ENCODE measurements at places on chromosomes 2 and 18. TPM values are rescaled to one million over a fixed set of nuclear protein-coding genes. Genes with fewer than 3 reads are reported as not detected.

DNA sequence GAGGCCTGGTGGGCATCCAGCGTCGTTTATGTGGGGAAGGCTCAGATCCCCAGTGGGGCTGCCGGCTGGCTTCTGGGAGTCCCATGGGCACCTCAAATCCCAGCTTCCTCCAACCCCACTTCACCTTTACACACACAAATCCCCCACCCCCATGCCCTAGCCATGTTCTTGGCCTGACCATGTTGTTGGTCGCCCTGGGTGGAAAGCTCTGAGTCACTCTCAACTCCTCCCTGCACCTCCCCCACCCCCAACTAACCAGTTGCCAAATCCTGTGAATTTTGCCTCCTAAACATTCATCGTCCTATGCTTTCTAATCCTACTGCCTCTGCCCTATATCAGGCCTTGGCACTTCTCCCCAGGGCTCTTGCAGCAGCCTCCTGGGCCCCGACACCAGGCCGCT lies 6.4 kb downstream of the TNS1 start:
- no peak for DNase-seq
- H3K27ac ChIP-seq = no peak overlapping the region
- peaks cover 2% of the 10 kb centered on the region for H3K4me1 ChIP-seq
- H3K4me3 ChIP-seq = no peak overlapping the region
- H3K27me3 ChIP-seq = no peaks in the 10 kb centered on the region

DNA sequence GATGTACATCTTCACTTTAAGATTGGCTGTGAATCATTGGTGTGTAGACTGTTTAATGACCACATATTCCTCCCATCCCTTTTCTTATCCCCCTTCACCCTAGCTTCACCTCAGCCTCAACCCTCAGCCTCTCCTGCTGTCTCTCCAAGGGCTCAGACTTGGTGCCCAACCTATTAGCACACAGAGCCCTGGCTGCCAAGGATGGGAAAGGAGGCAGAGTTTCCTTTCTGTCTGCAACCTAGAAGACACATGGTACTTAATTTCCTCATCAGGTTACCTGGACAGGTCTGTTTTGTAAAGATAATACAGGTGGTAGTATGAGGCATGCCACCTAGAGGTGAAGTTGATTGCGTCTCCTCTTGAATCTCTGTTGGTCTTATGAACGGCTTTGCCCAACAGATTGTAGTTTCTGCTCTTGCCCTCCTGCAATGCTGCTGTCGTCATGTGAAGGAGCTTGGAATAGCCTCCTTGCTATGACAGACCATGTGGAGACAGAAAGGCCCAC lies 44.5 kb upstream of the RMND5A start:
- peak; percentile 46 for DNase-seq
- no peak overlapping the region for H3K27ac ChIP-seq
- H3K4me3 ChIP-seq = no peak overlapping the region
- no peaks in the 10 kb centered on the region for H3K4me1 ChIP-seq
- no peaks in the 10 kb centered on the region for H3K36me3 ChIP-seq
- no peaks in the 10 kb centered on the region for H3K27me3 ChIP-seq

Gene SEMA4C
- total RNA-seq = 69.7 TPM

DNA sequence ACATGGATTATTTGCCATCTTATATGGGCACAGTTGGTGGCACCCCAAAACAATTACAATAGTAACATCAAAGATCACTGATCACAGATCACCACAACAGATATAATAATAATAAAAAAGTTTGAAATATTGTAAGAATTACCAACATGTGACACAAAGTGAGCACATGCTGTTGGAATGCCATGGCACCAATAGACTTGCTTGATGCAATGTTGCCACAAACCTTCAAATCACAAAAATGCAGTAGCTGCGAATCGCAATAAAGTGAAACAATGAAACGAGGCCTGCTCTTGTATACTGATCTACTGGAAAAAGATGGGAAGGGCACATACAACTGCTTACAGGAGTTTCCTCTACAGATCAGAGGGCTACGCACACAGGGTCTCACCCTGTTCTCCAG lies 32.2 kb upstream of the AMMECR1L start:
- no peak for DNase-seq
- no peaks in the 10 kb centered on the region for H3K36me3 ChIP-seq

Gene ACADL
- total RNA-seq = 0.39 TPM

Gene RBKS
- 0.54 TPM for total RNA-seq

DNA sequence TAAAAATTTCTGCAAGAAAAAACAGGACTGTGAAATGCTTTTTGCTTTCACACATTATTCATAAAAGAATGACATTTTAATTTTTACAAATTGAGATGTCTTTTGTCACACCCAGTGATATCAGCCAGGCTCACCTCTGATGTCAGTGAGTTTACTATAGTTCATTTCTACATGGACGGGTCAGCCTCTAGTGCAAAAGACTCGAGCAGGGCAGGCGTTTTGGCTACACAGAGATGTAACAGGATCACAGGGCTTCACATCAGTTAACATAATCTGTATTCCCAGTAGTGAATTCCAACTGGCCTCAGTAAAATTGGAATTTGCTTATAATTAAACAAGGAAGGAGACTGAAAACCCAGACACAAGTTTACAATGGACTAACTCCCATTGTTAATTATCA lies 275.6 kb upstream of the ZSWIM2 start:
- H3K27me3 ChIP-seq = no peaks in the 10 kb centered on the region
- H3K4me3 ChIP-seq = no peak overlapping the region
- no peaks in the 10 kb centered on the region for H3K36me3 ChIP-seq
- DNase-seq = no peak
- no peak overlapping the region for H3K27ac ChIP-seq

GRCh38 chr18:60809937-60810336 lies 437.4 kb upstream of the MC4R start:
- no peaks in the 10 kb centered on the region for H3K36me3 ChIP-seq
- no peak overlapping the region for H3K4me3 ChIP-seq
- DNase-seq = no peak
- H3K4me1 ChIP-seq = peaks cover 12% of the 10 kb centered on the region

Gene FAM237A
- not detected for total RNA-seq

GRCh38 chr18:54233228-54233625 lies 8.8 kb upstream of the MBD2 start:
- H3K4me1 ChIP-seq = peaks cover 3% of the 10 kb centered on the region
- H3K27me3 ChIP-seq = no peaks in the 10 kb centered on the region
- no peak for DNase-seq
- no peaks in the 10 kb centered on the region for H3K36me3 ChIP-seq
- no peak overlapping the region for H3K4me3 ChIP-seq

DNA sequence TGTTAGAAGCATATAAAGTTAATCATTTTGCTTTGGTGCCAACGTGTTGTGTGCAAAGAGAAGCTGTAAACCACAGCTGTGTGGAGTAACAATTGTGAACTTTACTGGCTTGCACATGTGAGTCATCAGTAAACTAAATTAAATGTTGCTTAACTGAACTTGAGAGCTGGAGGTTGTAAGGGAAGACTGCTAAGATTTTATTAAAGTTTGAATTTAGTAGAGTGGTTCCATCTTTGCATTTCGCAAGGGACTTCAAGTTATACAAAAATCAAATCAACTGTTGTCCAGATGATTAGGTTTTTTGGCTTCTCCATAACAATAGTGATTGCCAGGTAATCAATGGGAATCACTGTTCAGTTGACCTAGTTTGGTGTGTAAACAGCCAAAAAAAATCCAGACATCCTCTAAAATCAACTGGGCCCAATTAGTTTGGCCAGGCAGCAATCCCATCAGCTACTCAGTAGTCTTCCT lies 247.4 kb downstream of the MYO3B start:
- DNase-seq = no peak
- H3K27ac ChIP-seq = no peak overlapping the region
- H3K36me3 ChIP-seq = no peaks in the 10 kb centered on the region
- no peak overlapping the region for H3K4me3 ChIP-seq

Gene ACMSD
- total RNA-seq = not detected

GRCh38 chr2:182553483-182553882 lies 126.6 kb upstream of the PDE1A start:
- H3K4me3 ChIP-seq = no peak overlapping the region
- no peak overlapping the region for H3K27ac ChIP-seq

DNA sequence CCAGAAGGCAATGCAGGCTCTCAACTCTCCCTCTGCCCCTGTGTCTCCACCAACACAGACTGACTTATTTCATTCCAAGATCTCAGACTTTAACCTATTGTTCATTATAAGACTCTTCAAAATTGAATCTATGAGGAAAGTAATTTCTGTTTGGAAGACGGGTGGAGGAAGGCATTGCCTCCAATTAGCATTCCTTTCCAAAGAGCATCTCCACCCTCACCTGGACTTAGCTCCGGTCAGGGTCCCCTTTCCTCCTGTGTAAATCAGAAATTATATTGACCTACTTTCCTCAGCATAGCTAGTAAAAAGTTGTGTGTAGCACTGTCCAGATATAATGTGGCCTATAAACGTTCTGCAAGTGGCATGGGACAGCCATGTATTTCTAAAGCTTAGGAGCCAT lies 230.4 kb upstream of the ACVR2A start:
- no peak overlapping the region for H3K27ac ChIP-seq
- no peaks in the 10 kb centered on the region for H3K27me3 ChIP-seq
- H3K4me3 ChIP-seq = no peak overlapping the region
- H3K4me1 ChIP-seq = 0 out of 2 replicates have a peak, but pooled peaks cover 8% of the 10 kb centered on the region
- DNase-seq = no peak
- H3K36me3 ChIP-seq = no peaks in the 10 kb centered on the region

GRCh38 chr18:53380063-53380639 lies 844.3 kb downstream of the MBD2 start:
- H3K27me3 ChIP-seq = no peaks in the 10 kb centered on the region
- no peak overlapping the region for H3K27ac ChIP-seq
- H3K36me3 ChIP-seq = no peaks in the 10 kb centered on the region
- no peak overlapping the region for H3K4me3 ChIP-seq
- H3K4me1 ChIP-seq = peaks cover 7% of the 10 kb centered on the region

- H3K27me3 ChIP-seq = no peaks in the 10 kb centered on the region
- peak overlapping the region; percentile 68 for H3K4me3 ChIP-seq
- DNase-seq = no peak
- H3K36me3 ChIP-seq = no peaks in the 10 kb centered on the region
- peak overlapping the region; percentile 91 for H3K27ac ChIP-seq
- peaks cover 12% of the 10 kb centered on the region for H3K4me1 ChIP-seq
Measured at GRCh38 chr2:61469424-61470121, 1.3 kb downstream of the USP34 start.

DNA sequence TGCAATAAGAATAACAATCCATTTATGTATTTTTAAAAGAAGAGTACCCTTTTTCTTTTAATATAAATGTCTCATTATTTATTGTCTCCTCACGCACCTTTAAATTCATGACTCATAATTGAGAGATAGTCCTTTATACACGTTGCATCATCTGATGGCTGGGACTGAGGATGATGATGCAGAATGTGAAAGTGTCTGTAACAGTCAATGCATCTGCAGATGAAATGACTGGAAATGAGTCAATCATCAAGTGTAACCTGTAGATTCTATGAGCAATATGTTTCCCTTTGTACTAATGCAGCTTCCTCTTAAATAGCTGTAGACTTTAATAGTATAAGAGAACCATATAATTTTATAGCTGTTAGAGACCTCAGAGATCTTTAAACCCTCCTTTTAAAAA lies 26.1 kb upstream of the SYT4 start:
- no peaks in the 10 kb centered on the region for H3K36me3 ChIP-seq
- no peak for DNase-seq
- H3K27ac ChIP-seq = no peak overlapping the region

Gene HRH4
- total RNA-seq = 0.17 TPM

Gene SPEG
- total RNA-seq = 32.4 TPM

GRCh38 chr18:74286106-74286855 lies 5.5 kb downstream of the CYB5A start:
- peaks cover 66% of the 10 kb centered on the region for H3K4me1 ChIP-seq
- H3K27me3 ChIP-seq = no peaks in the 10 kb centered on the region
- H3K27ac ChIP-seq = no peak overlapping the region
- no peaks in the 10 kb centered on the region for H3K36me3 ChIP-seq

Gene REG1B
- total RNA-seq = not detected

Gene ERMN
- total RNA-seq = 0.35 TPM

- H3K4me1 ChIP-seq = no peaks in the 10 kb centered on the region
- H3K27me3 ChIP-seq = no peaks in the 10 kb centered on the region
- no peak overlapping the region for H3K4me3 ChIP-seq
- peak; percentile 60 for DNase-seq
- no peaks in the 10 kb centered on the region for H3K36me3 ChIP-seq
Measured at GRCh38 chr2:204452464-204453023, 92.7 kb upstream of the PARD3B start.

GRCh38 chr2:12725233-12726187 lies 8.8 kb downstream of the TRIB2 start:
- no peak overlapping the region for H3K4me3 ChIP-seq
- H3K4me1 ChIP-seq = peaks cover 25% of the 10 kb centered on the region
- DNase-seq = no peak
- H3K27ac ChIP-seq = no peak overlapping the region
- H3K27me3 ChIP-seq = no peaks in the 10 kb centered on the region

Gene VWA3B
- not detected for total RNA-seq

DNA sequence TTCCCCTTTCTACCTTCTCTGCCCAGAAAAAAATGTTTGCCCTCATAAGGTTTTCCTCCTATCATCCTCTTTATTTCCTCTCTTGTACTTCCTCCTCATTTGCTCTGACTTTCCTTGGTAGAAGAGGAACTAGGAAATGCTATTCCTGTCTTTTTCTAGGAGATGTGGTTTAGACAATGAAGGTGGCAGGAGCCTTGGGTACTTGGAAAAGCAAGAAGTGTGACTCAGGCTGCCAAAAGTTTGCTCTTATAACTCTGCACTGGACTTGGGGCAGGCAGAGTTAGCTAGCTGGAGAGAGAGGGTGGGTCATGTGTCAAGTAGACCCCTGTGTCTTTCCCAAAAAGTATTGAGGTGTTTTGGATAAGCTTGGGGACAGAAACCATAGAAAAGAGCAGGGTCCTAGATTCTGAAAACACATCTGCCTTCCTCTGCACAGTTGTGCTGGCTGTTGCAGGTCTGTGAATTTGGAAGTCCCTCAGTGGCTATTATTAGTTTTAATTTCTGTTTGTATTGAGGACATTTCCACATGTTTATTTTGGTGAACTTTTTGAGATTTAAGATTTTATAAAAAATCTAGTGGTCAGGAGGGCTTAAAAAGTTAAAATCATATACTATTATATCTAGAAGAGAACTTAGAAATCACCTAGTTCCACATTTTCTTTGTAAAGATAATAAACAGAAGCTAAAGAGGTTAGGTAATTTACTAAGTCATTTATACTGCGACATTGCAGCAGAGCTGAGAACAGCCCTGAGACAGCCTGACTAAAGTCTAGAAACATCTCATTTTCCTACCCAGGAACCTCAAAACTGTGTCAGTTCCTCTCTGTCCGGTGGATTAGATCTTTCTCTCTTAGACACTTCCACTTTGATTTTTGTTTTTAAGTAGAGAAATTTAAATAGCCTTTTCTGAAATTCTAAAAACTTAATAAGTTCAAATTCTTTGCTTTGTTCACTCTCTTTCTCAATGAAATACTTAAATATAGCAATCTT lies 16.0 kb downstream of the INSIG2 start:
- no peak for DNase-seq
- H3K36me3 ChIP-seq = no peaks in the 10 kb centered on the region
- H3K4me3 ChIP-seq = no peak overlapping the region
- no peak overlapping the region for H3K27ac ChIP-seq
- H3K27me3 ChIP-seq = no peaks in the 10 kb centered on the region
- peaks cover 13% of the 10 kb centered on the region for H3K4me1 ChIP-seq

Gene GDF7
- total RNA-seq = 0.19 TPM

Measured in GM23338 (cell line).